ENCODE measurements at places on chromosomes 7 and 10.

DNA sequence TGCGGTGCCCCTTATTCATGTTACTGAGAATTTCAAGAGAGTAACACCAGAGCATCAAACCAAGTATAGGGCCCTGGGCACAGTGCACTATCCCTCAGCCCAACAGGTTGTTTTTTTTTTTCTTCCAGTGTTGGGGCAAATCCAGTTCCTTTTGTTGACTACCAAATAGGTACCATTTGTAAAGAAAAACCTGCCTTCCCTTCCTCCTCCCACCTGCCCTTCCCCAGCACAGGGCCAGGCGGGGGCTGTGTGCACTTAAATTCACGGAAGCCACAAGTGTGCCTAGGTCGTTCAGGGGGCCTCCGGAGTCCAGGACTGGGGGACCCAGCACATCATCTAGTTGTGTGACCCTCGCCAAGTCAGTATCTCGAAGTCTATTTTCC, 595 bp upstream of the SFXN4 start:
- no peak for DNase-seq

GRCh38 chr10:122252805-122253204, 18.3 kb upstream of the BTBD16 start:
- DNase-seq: no peak

- no peak for DNase-seq
Measured at GRCh38 chr10:123769647-123770046, 103.5 kb downstream of the GPR26 start.

DNA sequence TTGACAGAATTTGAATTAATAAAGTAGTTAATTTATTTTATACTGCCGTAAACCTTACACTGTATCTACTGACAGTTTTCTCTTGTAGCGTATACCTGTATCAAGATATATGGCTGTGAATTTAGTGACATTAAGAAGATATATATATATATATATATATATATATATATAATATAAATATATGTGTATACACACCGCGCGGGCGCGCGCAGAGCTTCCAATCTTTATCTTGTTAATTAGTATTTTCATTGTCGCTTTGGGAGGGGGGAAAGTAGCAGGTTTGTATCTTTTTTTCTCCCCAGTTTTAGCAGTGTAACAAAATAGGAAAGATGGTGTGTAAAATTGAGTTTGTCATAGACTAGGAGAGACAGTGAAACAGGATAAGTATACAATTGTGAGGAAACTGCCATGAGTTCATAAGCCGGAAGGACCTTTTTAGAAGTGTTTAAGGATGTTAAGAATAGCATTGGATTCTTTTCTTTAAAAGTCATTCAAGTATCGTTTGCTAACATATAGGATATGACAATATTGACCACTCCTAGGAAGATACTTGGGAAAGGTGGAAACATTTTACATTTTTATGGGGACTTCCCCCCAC, 2.0 kb downstream of the PLEKHA1 start:
- DNase-seq: no peak

- no peak for DNase-seq
Measured at GRCh38 chr10:125123476-125124114, 36.8 kb downstream of the CTBP2 start.

DNA sequence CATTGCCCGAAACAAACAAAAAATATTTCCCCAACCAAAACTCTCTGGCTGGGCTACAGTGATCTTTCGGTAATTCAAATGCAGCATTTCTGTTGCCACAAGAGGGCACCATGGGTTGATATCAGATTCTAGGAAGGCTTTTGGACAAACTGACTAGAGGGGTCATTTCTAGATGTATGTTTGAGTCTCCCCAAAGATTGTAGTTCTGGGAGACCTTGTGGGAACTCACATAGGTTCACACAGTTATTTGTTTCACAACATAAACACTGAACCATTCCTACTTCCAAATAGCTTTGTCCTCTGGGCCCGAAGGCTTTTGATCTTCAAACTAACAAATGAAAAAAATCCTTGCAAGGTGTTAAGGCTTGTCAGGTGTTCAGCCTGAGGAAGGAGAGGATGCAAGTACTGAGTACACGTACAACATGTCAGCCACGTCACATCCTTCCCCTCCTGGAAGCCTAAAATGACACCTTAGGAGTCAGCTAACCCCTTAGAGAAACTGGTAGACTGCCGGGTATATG, 37.0 kb upstream of the IL15RA start:
- DNase-seq: no peak

GRCh38 chr10:30048768-30049517, 10.4 kb downstream of the JCAD start:
- no peak for DNase-seq

DNA sequence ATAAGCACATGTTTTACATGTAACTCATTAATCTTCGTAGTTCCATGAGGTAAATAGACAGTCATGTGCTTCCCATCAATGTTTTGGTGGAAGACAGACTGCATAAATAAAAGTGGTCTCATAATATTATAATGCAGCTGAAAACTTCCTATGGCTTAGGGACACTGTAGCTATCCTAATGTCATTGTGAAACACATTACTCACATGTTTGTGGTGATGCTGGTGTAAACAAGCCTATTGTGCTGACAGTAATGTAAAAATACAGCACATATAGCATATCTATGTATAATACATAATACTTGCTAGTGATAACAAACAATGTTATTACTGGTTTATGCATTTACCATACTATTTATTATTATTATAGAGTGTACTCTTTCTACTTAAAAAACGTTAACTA, 37.2 kb upstream of the PLXDC2 start:
- DNase-seq: no peak

- no peak for DNase-seq
Measured at GRCh38 chr10:124007102-124007772, 86.2 kb downstream of the CHST15 start.

- DNase-seq: no peak
Measured at GRCh38 chr7:107499731-107500130, 29.9 kb downstream of the GPR22 start.

- no peak for DNase-seq
Measured at GRCh38 chr10:123421461-123421860, 244.7 kb upstream of the GPR26 start.

DNA sequence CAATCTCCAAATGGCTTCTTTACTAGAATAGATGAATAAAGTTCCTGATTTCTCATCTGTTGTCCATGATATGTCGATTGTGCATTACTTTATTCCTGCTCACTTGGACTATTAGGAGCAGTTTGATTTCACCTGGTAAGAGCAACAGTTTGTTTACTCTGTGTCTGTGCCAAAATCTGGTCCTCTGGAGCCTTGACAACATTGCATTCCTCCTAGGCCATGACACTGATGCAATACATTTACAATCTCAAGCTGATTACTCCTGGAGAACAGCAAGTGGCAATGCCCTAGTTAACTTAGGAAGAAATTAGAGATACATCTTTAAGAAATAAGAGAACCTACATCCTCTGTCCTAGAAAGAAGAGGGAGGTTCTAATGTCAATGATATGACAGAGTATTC, 71.8 kb downstream of the SGCE start:
- DNase-seq: no peak

DNA sequence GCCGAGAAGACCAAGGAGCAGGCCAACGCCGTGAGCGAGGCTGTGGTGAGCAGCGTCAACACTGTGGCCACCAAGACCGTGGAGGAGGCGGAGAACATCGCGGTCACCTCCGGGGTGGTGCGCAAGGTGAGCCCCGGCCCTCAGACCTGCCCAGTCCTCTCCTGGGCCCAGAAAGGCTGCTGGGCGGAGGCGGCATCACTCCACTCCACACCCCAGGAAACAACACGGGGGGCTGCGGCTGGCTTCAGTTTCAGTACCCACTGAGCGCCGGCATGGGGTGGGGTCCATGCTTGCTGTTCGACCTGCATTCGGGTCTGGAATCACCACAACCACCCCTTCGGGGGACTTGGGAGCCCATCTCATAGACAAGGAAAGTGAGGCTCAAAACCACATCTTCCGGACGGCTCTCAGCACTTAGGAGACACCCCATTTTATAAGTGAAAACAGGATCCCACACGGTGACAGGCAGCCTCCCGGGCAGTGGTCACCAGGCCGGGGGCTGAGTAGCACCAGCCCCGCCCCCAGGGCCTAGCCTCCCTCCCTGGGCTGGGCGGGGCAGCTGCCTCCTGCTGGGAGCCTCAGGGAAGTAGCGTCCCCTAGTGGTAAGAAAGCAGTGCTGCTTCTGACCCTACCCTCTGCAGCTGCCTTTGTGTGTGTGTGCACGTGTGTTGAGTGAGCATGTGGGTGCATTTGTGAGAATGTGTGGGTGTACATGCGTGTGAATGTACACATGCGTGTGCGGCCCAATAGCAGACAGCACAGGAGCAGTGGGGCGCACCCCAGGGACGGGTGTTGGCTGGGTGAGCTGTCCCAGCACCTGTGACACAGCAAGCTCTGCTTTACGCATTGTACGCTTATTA, 1.8 kb downstream of the SNCG start:
- DNase-seq: no peak

- no peak for DNase-seq
Measured at GRCh38 chr7:14999331-14999730, 96.8 kb upstream of the DGKB start.

DNA sequence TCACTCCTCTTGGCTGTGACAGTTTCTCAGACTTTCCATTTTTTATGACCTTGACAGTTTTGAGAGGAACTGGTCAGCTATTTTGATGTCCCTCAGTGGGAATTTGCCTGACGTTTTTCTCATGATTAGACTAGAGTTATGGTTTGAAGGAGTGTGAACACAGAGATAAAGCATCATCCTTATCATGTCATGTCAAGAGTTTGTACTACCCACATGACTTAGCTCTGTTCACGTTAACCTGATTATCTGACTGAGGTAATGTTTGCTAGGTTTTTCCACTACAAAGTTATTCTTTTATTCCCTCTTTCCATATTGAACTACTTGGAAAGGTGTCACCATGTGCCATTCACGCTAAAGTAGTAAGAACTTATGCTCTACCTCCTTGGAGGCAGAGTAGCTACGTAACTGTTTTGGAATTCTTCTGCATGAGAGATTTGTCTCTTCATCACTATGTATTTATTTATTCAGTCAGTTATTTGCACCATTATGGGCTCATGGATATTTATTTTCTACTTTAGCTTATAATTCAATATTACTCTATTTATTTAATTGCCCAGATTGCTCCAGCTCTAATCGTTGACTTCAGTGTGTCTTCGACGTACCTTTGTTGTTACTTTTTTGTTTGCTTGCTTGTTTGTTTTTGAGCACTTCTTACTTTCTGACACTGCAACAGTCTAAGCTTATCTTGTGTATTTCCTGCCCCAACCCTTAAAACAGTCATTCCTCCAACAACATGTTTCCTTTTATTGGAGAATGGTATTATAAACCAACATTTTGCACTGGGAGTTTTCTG, 50.4 kb downstream of the CPED1 start:
- DNase-seq: no peak

GRCh38 chr7:159007996-159008389, 136.7 kb downstream of the VIPR2 start:
- DNase-seq: no peak

Data from esophagus squamous epithelium (tissue), 5 donors.